Epithelial cell of prostate (primary cell): ENCODE measurements at places on chromosomes 1 and 21.

DNA sequence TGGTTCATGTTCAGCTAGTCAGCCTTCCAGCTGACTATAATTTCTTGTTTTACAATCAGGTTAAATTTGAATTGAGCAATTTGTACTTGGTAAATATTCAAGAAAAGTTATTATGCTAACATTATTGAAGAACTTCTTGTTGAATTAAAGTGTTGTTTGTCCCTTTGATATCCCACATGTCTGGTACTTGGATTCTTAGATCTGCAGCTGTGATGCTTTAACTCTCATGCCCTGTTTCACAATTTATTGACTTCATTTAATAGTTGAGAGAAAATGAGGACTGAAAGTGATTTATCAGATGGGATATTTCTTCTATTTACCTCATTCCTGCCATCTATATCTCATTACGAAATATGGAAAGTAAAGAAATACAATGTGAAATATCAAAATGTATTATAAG lies 92.8 kb downstream of the FASLG start:
- DNase-seq, result no peak

DNA sequence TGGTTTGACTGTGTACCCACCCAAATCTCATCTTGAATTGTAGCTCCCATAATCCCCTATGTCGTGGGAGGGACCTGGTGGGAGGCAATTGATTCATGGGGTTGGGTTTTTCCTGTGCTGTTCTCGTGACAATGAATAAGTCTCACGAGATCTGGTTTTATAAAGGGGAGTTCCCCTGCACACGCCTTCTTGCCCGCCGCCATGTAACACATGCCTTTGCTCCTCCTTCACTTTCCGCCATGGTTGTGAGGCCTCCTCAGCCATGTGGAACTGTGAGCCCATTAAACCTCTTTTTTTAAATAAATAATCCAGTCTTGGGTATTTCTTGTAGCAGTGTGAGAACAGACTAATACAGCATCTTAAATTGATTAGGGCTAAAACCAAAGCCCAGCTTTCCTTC lies 22.6 kb upstream of the RERE start:
- no peak for DNase-seq

GRCh38 chr1:22001409-22001808 lies at the start of gene CELA3A:
Gene CELA3A, plus strand, starts transcription at chr1:22001657. Its CDS starts 18 bp downstream, at chr1:22001675.
- DNase-seq, result no peak

DNA sequence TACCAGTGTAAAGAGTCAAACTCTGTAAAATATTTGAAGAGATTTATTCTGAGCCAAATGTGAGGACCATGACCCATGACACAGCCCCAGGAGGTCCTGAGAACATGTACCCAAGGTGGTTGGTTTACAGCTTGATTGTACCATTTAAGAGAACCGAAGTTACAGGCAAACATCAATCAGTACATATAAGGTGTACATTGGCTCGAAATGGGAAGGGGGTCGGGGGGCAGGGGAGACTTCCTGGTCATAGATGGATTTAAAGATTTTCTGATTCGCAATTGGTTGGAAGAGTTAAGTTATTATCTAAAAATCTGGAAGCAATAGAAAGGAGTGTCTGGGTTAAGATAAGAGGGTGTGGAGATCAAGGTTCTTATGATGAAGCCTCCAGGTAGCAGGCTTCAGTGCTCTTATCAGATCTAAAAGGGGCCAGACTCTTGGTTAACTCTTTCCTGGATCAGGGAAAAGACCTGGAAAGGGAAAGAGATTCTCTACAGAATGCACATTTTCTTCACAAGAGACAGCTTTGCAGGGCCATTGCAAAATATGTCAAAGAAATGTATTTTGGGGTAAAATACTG lies 47.5 kb upstream of the NTPCR start:
- no peak for DNase-seq

- no peak for DNase-seq
These were observed 271.2 kb downstream of the MATN1 start for GRCh38 chr1:30452170-30452569.

DNA sequence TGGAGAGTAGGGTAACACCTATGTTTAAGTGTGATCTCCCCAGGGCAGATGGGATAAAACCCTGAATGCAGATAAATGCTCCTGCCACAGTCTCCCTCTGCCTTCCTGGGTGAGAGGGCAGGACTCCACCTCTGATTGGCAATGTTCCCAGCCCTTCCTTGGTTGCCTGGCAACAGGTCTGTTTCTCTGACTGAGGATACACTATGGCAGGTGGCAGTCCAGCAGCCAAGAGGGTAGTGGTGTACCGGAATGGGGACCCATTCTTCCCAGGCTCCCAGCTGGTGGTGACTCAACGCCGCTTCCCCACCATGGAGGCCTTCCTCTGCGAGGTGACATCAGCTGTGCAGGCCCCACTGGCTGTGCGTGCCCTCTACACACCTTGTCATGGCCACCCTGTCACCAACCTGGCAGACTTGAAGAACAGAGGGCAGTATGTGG lies at the start of gene DCDC2B:
TSS of gene DCDC2B (plus strand) at position 199 of the 438 bp plus-strand sequence. CDS start at position 204, 5 bp downstream.
- DNase-seq, result no peak

- no peak for DNase-seq
These were observed 255.5 kb upstream of the SGIP1 start for GRCh38 chr1:66278260-66279021.

GRCh38 chr1:23657659-23658275 lies 33.8 kb upstream of the RPL11 start:
- no peak for DNase-seq

- no peak for DNase-seq
These were observed 52.2 kb downstream of the RAB3GAP2 start for GRCh38 chr1:220219865-220220698.

- no peak for DNase-seq
These were observed 50.3 kb upstream of the L1TD1 start for GRCh38 chr1:62144238-62144831.

- DNase-seq, result no peak
These were observed 62.6 kb downstream of the ZBTB18 start for GRCh38 chr1:244113532-244114320.

DNA sequence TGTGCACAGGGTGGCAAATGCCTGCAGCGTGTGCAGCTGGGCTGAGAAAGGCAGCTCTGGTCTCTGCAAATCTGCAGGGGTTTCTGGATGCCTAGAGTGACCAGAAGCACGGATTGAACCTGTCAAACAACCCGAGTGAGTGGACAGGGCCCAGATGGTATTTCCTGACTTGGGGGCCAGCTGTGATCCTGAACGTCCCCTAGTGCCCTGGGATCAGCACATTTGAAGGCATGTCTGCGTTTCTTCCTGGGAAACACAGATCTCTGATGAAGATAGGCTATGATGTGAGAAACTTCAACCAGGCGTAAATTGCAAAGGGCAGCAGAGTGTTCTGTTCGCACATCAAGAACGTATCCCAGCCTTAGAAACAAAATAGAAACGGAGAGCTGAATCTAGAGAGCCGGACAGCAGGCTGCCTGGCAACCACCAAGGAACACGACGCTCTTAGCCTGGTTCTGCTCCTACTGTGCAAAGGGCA lies 163.1 kb downstream of the KCNJ6 start:
- no peak for DNase-seq

- no peak for DNase-seq
These were observed 514.1 kb upstream of the PKN2 start for GRCh38 chr1:88169939-88170338.

DNA sequence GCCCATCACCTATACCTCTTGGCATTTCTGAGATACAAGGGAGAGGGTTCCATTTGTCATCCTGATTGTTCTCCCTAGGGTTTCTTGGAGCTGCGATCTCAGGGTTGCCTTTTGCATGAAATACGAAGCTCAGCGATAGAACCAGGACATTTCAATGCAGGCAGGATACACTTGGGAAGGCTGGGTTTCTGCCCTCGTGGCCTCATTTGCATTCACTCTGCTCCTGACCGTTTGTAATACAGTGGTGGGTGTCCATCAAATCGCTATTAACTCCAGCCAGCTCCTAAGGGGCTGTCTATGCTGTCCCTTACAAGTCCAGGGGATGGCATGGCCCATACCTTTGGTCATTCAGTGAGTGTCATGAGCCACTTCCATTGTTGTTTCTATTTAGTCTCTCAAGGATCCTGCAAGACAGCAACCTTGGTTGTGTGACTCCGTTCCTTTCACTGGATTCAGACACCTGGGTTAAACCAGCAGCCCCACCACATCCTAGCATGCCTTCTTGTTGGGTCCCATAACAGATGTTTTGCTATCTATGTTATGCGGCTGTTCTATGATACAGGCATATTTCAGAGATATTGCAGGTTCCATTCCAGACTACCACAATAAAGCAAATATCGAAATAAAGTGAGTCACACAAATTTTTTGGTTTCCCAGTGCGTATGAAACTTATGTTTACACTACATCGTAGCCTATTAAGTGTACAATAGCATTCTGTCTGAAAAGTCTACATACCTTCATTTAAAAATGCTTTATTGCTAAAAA lies 18.3 kb downstream of the KAZN start:
- no peak for DNase-seq

DNA sequence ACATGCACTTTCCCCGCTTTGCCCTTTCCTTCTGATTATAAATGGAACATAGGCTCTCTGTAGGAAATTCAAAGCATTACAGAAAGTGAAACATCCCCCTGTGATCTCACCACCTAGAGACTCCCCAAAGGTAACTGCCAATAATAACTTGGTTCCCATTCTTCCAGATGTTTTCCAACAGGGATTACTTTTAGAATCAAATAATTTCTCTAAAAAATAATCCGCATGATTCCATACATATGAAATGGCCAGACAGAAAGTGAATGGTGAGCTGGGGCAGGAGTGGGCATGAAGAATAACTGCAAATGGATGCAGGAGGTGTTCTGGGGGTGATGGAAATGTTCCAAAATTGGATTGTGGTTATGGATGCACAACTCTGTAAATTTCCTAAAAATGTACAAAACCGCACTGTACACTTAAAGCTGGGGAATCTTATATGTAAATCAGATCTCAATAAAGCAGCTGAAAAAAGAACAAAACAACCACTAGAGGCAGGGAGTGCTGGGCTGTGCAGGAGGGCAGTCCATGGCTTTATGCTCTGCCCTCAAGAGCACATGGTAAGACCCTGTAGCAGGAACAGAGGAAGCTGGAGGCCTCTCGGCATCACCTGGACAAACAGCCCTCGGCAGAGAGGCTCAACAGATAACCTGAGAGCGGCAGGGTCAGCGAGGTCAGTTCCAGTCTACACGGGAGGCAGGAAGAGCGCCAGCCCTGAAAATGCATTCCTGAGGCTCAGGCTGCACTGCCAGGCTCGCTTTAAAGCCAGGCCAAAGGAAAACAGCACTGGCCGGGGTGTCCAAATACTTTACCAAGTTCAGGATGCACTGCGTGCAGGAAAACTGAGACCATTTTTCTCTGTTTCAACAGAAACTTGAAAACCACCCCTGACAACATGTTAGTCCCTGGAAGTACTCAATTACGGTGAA lies 39.7 kb downstream of the CAPZB start:
- DNase-seq, result no peak

- no peak for DNase-seq
These were observed 91.0 kb downstream of the SETD4 start for GRCh38 chr21:35969281-35969680.

DNA sequence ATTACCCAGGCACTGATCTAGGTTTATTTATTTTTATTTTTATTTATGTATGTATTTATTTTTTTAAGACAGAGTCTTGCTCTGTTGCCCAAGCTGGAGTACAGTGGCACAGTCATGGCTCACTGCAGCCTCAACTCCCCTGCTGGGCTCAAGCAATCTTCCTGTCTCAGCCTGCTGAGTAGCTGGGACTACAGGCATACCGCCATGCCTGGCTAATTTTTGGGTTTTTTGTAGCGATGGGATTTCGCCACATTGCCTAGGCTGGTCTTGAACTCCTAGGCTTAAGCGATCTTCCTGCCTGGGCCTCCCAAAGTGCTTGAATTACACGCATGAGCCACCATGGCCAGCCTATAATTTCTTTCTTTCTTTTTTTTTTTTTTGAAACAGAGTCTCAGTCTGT lies 9.4 kb downstream of the PHACTR4 start:
- DNase-seq, result no peak
